Naive thymus-derived CD4-positive, alpha-beta T cell (primary cell): ENCODE measurements at places on chromosomes 12 and 14.

DNA sequence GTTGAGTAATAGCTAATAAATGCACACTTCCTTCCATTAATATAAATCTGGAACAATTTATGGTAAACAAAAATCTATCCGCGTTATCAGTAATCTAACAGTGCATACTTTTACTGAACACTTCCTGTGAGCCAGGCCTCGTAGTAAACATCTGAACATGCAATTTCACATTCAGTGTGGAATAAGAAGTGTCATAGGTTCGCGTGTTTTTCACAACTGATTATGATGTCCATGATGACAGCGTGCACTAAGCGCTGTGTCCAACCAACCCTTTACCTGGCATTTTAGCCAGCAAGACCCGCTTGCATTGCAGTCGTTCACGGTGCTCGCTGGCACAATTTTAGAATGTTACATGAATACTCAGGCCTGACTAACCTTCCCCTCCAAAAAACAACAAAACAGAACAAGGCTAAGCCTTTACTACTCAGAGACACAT lies 2.1 kb downstream of the PNMA1 start:
- H3K4me1 ChIP-seq, result peaks cover 4% of the 10 kb centered on the region
- H3K4me3 ChIP-seq, result peak overlapping the region; percentile 92
- H3K36me3 ChIP-seq, result peaks cover 11% of the 10 kb centered on the region
- no peaks in the 10 kb centered on the region for H3K27me3 ChIP-seq
- peak; percentile 43 for DNase-seq

DNA sequence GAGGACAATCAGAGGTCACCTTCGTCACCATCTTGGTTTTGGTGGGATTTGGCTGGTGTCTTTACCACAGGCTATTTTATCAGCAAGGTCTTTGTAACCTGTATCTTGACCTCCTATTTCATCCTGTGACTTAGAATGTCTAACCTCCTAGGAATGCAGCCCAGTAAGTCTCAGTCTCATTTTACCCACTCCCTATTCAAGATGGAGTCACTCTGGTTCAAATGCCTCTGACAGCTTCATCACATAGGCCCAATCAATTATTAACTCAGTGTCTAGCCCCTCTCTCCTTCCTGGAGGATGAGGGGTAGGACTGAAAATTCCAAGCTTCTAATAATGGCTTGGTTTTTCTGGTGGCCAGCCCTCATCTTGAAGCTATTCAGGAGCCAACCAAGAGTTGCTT lies 111.4 kb upstream of the NAP1L1 start:
- no peak overlapping the region for H3K27ac ChIP-seq
- no peaks in the 10 kb centered on the region for H3K27me3 ChIP-seq
- no peak for DNase-seq
- no peaks in the 10 kb centered on the region for H3K4me1 ChIP-seq
- H3K4me3 ChIP-seq, result no peak overlapping the region

DNA sequence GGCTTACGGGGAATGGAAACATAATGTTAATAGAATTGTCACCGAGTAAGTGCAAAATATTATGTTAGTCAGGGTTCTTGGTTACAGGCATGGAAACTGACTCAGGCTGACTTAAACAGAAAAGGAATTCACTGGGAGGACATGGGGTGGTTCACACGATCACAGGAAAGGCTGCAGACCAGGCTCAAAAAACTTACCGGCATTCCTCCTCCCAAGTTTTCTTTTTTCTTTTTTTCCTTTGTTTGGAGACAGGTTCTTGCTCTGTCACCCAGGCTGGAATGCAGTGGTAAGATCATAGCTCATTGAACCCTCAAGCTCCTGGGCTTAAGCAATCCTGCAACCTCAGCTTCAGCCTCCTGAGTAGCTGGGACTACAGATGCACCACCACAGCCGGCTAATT lies 11.9 kb upstream of the UBE2N start:
- peaks cover 8% of the 10 kb centered on the region for H3K4me1 ChIP-seq
- no peak overlapping the region for H3K27ac ChIP-seq
- no peak overlapping the region for H3K4me3 ChIP-seq
- no peaks in the 10 kb centered on the region for H3K27me3 ChIP-seq
- H3K36me3 ChIP-seq, result no peaks in the 10 kb centered on the region
- DNase-seq, result no peak

DNA sequence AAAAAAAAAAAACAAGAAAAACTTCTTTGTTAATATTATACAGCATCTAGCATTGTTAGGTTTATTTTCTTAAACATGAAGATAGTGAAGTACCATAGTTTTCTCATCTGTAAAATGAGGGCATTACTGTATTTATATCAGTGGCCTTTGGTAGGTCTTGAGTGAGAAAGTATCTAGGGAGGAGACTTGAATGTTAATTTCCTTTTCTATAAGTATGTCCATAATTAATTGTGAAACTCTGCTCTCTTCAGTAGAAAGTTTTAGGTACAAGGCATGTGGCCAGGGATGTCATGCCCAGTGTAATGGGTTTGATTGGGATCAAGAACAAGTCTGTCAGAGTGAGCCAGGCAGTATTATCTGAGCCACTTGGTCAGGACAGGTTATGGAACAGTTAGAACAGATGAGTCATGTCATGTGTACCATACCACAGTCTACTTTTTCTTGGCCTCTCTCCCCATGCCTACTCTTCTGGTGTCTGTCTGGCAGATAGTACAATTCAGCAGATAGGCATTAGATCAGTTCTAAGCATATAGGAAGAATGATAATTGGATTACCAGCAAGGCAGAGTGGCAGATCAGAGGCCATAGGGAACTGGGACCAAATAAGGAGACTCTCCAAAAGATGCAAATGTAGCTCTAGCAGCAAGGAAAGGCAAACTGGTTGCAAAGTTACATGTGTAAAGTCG lies 30.4 kb downstream of the FBXO34 start:
- H3K4me1 ChIP-seq, result peaks cover 6% of the 10 kb centered on the region
- DNase-seq, result no peak
- H3K27ac ChIP-seq, result no peak overlapping the region
- H3K4me3 ChIP-seq, result no peak overlapping the region

GRCh38 chr14:102610968-102611811 lies 18.7 kb downstream of the RCOR1 start:
- H3K27me3 ChIP-seq, result no peaks in the 10 kb centered on the region
- H3K4me3 ChIP-seq, result no peak overlapping the region
- H3K4me1 ChIP-seq, result no peaks in the 10 kb centered on the region
- DNase-seq, result no peak
- no peak overlapping the region for H3K27ac ChIP-seq

GRCh38 chr12:25925064-25925463 lies 33.4 kb upstream of the RASSF8 start:
- DNase-seq, result no peak
- H3K4me1 ChIP-seq, result no peaks in the 10 kb centered on the region
- H3K4me3 ChIP-seq, result no peak overlapping the region
- no peaks in the 10 kb centered on the region for H3K36me3 ChIP-seq
- H3K27ac ChIP-seq, result no peak overlapping the region
- H3K27me3 ChIP-seq, result no peaks in the 10 kb centered on the region

DNA sequence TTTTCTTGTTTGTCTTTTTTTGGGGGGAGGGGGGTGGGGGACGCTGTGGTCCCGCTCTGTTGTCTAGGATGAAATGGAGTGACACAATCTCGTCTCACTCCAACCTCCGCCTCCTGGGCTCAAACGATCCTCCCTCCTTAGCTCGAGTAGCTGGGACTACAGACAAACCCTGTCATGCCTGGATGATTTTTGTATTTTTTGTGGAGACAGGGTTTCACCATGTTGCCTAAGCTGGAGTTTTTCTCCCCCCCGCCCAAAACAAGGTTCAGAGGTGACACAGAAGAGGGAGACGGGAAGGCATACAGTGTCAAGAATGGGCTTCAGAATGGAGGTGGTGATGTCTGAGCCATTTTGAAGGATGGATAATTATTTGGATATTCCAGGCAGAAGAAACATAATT lies 116.9 kb upstream of the ATF1 start:
- no peak overlapping the region for H3K4me3 ChIP-seq
- H3K27ac ChIP-seq, result no peak overlapping the region
- peaks cover under 1% of the 10 kb centered on the region for H3K36me3 ChIP-seq
- no peaks in the 10 kb centered on the region for H3K27me3 ChIP-seq
- H3K4me1 ChIP-seq, result no peaks in the 10 kb centered on the region
- DNase-seq, result no peak

DNA sequence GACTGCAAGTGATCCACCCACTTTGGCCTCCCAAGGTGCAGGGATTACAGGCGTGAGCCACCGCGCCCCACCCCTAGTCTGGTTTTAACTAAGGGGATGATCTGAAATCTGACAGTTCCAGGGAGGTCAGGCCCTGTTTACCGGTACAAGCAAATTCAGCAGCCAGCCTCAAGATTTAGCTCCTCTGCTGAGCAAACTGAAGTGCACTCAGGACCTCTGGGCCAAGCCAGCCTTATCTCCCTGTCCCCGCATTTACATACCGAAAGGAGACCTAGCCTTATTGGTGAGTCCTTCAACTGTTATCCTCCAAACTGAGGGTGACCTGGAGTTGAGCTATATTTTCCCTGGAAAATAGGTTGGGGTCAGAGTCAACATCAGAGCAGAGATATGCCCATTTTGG lies 835 bp upstream of the ABHD4 start:
- peak overlapping the region; percentile 88 for H3K4me3 ChIP-seq
- H3K27ac ChIP-seq, result peak overlapping the region; percentile 74
- peaks cover 15% of the 10 kb centered on the region for H3K4me1 ChIP-seq
- no peaks in the 10 kb centered on the region for H3K27me3 ChIP-seq
- no peak for DNase-seq

DNA sequence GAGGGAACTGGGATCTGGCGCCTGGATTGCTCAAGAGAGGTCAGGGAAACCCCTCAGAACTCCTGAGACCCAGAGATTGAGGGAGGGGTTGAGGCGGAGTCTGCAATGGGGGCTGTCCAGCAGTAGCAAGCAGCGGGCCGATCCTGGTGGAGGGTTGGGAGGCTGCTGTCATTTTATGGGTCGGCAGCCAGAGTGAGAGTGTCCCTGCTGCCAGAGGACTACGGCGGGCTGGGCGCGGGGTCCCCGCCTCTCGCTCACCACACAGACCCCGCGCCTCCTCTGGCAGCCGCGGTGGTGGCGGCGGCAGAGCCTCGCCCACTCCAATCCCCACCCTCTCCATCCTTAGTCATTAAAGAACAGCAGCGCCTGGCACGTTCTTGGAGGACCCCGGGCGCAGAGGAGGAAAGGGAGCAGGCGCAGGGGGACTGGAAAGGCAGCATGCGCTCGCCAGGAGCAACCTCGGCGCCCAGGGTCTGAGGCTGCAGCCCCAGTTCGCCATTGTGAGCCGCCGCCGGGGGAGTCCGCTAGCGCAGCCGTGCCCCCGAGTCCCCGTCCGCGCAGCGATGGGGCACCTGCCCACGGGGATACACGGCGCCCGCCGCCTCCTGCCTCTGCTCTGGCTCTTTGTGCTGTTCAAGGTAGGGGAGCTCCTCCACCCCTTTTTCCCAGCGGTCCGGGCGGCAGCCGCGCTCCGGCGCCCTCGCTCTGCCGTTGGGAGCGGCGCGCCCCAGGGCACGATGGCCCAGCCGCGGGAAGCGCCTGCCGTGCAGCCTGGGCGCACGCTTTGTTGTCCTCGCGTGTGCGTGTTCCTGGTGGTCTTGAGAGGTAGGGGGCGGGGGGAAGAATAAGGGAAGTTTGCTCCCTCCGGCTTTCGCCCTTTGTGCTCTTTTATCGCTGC lies at the start of gene PTPRO:
TSS of gene PTPRO (plus strand) at position 345 of the 898 bp plus-strand sequence.
- no peaks in the 10 kb centered on the region for H3K36me3 ChIP-seq
- H3K4me3 ChIP-seq, result no peak within 1 kb of the TSS
- no peaks in the 10 kb centered on the region for H3K27me3 ChIP-seq
- no peaks in the 10 kb centered on the region for H3K4me1 ChIP-seq

- H3K36me3 ChIP-seq, result no peaks in the 10 kb centered on the region
- no peaks in the 10 kb centered on the region for H3K27me3 ChIP-seq
- no peak overlapping the region for H3K4me3 ChIP-seq
- DNase-seq, result no peak
- H3K27ac ChIP-seq, result no peak overlapping the region
Observed at GRCh38 chr14:100350276-100350926, 27.3 kb downstream of the SLC25A47 start.

DNA sequence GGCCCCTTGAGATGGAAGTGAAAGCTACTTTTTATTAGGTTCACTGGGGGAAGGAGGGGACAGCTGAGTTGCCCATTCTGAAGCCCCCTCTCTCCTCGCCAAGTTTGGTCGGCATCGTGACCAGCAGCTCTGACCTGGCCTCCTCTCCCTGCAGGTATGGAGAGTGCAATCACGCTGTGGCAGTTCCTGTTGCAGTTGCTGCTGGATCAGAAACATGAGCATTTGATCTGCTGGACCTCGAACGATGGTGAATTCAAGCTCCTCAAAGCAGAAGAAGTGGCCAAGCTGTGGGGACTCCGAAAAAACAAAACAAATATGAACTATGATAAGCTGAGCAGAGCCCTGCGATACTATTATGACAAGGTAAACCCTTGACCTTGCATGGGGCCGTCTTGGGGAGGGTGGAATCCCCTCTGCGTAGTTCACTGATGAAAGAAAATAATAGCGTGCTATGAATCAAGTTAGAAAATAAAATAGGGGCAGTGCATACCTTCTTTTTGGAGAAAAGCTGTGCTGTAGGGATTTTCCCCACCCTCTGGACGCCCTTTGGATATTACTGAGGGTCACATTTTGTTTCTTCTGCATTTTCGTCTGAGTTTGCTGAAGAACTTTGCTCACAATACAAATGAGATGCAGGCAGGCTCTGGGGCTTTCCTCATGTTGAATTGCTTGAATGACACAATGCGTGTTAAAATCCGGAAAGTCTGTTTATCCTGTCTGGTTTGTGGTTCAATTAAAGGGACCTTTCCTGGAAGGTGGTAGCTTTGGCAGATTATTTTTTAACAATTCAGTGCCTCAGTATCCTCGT lies 29.4 kb downstream of the ELK3 start:
- H3K4me3 ChIP-seq, result no peak overlapping the region
- H3K4me1 ChIP-seq, result no peaks in the 10 kb centered on the region
- H3K27ac ChIP-seq, result no peak overlapping the region
- H3K36me3 ChIP-seq, result peaks cover 16% of the 10 kb centered on the region

DNA sequence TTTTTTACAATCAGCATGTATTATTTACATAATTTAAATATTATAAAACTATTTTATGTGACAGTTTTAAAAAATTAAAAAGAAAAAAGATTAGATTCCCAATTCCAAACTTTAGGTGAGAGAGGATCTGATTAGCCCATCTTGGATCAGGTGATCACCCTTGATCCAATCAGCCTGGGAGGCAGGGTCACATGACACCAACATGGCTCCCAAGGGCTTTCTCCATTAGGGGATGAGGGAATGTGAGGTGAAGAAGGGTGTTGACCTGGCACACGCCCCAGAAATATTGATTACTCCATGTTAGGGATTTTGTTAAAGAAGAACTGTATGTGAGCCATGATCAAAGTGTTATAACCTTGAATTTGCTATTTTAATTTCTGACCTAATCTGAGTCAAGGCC lies 225.4 kb downstream of the RBM19 start:
- H3K4me3 ChIP-seq, result no peak overlapping the region
- DNase-seq, result no peak
- H3K4me1 ChIP-seq, result no peaks in the 10 kb centered on the region
- H3K27ac ChIP-seq, result no peak overlapping the region
- H3K27me3 ChIP-seq, result no peaks in the 10 kb centered on the region

- no peak overlapping the region for H3K27ac ChIP-seq
- no peaks in the 10 kb centered on the region for H3K4me1 ChIP-seq
- DNase-seq, result no peak
- H3K27me3 ChIP-seq, result no peaks in the 10 kb centered on the region
- no peaks in the 10 kb centered on the region for H3K36me3 ChIP-seq
- no peak overlapping the region for H3K4me3 ChIP-seq
Observed at GRCh38 chr12:96457191-96457930, 32.0 kb upstream of the CFAP54 start.
